Inflammatory macrophage treated with lipopolysaccharide for 4 hours (primary cell): ENCODE measurements at places on chromosomes 3 and 15.

DNA sequence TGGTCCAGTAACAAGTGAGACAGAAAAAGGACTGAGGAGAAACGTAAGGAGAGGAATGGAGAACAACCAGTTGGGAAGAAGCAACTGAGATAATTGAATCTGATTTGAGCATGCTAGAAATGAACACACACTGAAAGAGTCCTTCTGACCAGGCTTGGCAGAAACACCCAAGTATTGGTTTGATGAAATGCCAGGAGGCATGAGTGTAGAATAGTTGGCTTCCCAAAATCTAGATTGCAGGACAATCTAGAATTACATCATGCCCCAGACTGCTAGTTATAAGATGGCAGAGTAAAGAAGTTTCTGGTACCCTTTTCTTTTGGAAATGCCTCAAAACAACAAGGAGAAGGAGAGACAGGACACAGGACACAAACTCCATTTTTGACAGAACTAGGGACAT lies 189.7 kb upstream of the STT3B start:
- DNase-seq = no peak

DNA sequence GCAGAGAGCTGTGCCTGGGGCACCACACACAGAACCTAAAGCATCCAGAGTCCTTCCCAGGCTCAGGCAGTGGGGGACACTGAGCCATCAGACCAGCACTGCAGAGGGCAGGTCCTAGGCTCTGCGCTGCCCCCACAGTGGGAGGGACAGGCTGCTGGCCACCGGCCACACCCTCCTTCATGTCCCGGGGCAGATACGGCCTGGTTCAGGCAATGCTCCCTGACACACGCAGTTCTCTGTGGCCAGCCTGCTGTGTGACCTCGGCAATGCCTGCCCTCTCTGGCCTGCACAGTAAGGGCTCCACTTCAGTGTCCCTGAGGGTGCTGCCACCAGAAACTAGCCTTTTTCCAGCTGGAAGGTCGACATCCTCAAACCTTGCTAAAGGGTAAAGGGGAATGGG lies 12.4 kb downstream of the LINGO1 start:
- no peak for DNase-seq

DNA sequence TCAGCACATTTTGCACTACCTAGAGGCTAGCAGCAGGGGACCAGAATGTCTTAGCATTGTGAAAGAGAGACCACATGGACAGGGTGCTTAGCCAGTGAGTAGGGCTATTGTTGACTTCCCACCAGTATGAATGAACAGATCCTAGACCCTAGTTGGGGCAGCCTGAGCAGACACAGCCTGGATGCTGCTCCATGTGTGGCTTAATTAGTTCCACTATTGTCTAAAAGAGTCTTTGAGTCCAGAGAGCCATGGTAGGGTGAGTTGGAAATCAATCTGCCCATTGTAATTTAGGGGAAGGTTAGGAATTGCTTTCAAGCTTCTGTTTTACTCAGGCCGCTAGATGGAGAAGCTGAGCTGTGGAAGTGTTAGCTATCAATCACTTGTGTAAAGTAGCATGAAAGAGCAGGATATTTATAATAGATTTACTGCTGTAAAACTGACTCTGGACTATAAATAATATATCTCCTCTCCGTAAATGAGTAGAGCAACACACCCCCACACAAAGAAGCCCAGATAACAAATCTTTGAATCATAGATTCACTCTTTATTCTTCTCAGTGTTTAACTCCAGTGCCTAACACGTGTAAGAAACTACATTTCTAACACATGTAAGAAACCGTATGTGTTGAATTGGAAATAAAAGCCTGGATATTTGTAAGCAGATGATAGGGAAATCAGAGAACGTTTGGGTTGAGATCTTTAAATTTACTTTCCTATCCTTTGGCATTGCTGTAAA lies 4.1 kb upstream of the GCSAM start:
- DNase-seq = peak; percentile 54

DNA sequence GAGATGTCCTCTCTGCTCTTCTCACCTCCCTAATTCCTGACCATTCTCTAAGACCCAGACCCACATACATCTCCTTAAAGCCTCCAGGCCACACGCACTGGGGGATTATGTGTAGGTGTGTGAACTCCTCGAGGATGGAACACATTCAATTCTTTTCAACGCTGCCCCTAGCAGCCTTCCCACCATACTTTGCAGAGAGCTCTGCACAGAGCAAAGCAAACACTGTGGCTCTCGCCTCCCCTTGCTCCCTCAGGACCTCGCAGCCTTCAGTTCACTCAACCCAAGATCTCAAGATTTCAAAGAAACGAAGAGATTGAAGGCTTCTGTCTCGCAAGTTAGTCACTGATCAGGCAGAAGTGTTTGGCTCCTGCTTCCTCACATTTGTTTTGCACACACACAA lies 6.0 kb downstream of the ACTC1 start:
- DNase-seq = no peak

- DNase-seq = no peak
Observed at GRCh38 chr3:156120528-156121251, at the start of gene KCNAB1. Gene KCNAB1 (plus strand): TSS chr3:156120578.

- no peak for DNase-seq
Observed at GRCh38 chr3:125212091-125212508, 448 bp downstream of the SLC12A8 start.

GRCh38 chr3:14463330-14464140 lies 61.1 kb downstream of the SLC6A6 start:
- DNase-seq = no peak

DNA sequence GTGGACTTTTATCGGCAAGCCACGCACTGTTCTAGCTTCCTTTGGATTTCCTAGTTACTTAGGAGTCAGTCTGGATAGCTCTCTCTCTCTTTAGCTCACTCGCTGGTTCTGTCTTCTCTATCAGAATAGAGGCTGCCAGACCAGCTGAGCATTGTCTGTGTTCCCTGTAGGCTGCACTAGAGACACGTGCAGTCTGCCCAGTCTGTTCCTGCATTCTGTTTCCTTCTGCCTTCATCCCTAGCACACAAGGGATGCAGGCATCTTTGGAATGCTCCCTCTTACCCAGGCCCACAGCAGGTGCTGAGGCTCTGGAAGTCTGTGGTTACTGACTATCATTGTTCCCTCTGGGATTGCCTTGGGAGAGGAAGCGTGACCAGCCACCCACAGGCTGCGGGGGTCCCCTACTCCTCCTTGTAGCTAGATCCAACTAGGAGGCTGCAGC lies 322.8 kb downstream of the ZNF621 start:
- no peak for DNase-seq

DNA sequence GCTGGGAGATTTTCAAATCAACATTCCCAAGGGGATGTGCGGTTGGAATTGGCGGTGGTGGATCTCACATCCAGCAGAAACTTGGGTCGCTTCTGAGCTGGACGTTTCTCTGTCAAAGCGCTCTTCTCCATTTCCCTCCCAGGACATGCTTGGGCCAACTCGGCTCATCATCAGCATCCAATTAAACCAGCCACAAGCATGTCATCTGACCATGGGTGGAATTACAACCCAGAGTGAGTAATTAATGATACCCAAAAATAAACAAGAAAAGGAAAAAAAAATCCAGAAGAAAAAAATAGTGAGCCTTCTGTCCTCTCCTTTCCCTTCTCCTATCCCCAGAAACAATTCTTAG lies 111.2 kb downstream of the XXYLT1 start:
- DNase-seq = no peak

DNA sequence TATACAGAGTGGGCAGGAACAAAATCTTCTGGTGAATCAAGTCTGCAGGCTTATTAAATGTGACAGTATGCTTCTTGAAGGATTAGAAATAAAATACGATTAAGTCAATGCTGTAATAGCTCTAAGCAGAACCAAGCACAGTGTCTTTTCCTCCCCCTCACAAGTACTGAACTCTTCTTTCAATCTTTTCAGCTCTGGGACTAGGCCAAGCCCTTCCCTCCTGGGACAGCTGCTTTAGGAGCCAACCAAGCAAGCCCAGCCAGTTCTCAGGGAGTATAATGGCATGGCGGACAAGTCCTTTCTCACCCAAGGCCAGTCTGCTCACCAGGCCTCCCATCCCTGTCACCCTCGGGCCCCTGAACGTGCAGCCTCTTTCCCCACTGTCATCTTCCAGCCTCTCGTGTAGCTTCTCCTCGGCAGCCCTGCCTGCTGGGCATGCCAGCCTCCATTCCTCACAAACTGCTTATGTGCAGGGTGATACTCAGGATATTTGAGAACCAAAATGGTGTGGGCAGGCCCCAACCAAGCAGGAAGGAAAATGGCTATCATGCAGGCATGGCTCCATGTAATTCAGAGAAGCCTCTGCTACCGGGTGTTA lies 8.4 kb upstream of the PPP1R2 start:
- no peak for DNase-seq

DNA sequence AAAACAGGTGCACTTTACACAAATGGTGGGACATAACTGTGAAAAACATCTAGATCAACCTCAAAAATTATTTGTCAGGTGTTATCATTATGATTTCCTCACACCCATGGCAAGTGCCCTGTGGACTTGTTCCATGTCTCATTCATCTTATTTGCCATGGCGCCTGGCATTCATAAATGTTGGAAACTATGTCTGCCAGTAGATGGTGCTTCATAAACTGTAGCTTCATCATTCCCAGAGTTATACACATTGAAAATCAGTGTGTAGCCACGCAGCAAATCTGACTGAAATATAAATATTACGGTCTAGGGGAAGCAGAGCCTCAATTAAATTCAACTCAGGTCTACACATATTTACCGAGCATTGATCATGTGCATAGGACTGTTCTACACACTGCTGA lies 90.7 kb downstream of the IMPG2 start:
- no peak for DNase-seq

GRCh38 chr3:14329116-14329830 lies 73.1 kb upstream of the SLC6A6 start:
- peak; percentile 68 for DNase-seq

- no peak for DNase-seq
Observed at GRCh38 chr3:132554437-132554836, 42.6 kb upstream of the ACKR4 start.

DNA sequence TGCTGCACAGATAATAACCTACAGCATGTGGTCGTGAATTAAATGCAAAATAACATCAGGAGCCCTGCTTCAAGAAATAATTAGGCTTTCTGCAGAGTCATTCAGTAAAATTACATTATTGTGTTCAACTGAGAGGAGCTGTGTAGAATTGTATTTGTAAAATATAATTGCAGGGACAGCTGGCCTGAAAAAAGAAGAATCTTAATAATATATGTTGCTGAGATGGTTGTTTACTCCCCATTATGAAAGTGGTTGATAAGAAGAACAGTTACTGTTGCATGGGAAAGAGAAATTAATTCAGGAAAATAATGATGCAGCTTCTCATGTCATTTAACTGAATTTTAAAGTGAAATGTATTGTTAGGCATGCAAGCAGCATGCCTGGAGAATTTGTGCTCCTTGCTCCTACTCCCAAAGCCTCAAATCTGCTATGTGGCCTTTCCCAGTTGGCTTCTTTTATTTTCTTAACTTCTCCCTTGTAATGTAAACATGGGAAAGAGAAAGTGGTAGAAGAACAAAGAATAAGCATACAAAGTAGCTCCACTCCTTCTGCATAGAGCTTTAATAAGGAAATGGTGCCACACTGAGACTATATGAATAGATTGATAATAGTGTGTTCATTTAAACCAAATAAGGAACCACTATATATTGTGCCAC lies 100.1 kb downstream of the VGLL3 start:
- no peak for DNase-seq

DNA sequence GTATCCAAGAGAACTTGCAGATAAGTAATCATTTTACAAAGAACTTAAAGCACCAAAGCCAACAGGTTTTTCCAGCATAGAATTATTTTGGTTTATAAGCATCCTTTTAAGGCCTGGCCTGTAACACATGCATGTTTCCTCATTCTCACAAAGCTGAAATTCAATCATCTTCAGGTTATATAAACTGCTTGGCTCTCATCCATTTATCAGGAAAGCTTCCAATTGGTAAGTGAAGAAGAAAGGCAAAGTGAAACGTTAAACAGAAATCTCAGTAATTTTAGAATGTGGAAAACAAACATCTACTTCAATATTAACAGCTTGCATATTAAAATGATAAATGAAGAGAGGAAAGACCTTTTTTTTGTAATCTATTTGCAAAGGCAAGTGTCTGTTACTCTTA lies 1.6 kb downstream of the SERP1 start:
- peak; percentile 13 for DNase-seq

DNA sequence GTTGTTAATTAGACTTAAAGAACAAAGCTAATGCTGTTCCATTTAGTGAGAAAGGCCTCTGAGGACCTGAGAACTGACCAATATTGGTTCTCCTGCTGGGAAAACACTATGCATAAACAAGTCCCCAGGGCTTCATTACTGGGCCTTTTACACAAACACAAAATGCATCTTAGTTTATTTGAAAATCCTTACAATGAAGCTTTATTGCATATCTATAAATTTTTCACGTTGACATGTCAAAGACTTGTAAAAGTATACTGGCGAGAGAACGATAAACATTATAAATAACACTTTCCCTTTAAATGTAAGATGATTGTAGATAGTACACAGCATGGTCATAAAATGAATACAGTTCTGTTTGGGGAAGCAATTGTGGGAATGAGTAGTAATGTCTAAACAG lies 151.7 kb downstream of the ROBO2 start:
- no peak for DNase-seq

GRCh38 chr3:139935866-139936817 lies 1.2 kb downstream of the CLSTN2 start:
- DNase-seq = no peak

DNA sequence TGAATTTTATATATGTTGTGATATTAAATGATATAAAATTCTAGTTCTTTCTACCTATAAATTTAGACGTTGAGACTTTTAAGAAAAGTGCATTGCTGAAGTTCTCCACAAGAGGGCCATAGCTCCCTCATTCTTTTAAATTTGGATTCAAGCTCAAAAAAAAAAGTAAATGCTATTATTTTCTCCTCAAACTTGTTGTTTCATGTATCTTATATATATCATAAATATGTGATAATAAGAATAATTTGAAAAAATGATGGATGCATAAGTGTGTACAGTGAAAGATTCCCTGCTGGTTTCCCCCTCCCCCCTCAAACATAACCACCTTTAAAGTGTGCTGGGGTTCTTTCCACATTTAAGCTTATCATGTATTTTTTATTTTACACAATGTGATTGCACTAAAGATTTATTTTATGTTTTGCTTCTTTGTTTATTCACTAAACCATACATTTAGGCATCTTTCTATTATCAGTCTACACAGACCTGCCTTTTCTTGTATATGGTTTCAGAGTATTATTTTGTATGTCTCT lies 769.4 kb upstream of the GOLIM4 start:
- DNase-seq = peak; percentile 8

DNA sequence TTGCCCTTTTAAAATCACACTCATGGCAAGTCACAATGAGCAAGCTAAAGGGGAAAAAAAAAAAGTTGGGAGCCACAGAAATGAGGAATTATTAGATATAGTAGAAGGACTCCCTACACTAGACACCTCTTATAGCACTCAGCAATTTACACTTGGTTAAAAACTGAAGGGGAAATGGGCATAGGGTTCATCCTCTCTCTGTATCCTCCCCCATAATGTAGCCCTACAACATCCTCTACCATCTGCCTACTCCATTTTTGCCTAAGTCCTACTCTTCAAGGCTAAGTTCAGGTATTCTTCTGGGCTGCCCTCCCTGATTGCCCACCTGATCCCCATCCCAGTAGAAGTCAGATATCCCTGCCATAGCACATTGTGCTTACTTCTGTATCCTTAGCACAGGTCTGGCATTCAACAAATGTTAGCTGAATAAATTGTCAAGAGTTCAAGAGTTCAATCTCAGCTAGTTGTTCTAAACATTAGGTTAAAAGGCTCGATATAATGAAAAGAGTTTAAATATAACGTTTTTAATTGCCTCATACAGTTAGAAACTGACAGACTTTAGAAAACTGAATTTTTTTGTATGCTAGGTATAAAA lies 14.5 kb downstream of the SETD2 start:
- no peak for DNase-seq
